ENCODE measurements at places on chromosomes 6 and 20. TPM values are rescaled to one million over a fixed set of nuclear protein-coding genes. Genes with fewer than 3 reads are reported as not detected.

GRCh38 chr20:25622049-25622448 lies 1.8 kb downstream of the NANP start:
- DNase-seq, result no peak

GRCh38 chr6:34227761-34228421 lies 8.8 kb upstream of the HMGA1 start:
- no peak for DNase-seq

DNA sequence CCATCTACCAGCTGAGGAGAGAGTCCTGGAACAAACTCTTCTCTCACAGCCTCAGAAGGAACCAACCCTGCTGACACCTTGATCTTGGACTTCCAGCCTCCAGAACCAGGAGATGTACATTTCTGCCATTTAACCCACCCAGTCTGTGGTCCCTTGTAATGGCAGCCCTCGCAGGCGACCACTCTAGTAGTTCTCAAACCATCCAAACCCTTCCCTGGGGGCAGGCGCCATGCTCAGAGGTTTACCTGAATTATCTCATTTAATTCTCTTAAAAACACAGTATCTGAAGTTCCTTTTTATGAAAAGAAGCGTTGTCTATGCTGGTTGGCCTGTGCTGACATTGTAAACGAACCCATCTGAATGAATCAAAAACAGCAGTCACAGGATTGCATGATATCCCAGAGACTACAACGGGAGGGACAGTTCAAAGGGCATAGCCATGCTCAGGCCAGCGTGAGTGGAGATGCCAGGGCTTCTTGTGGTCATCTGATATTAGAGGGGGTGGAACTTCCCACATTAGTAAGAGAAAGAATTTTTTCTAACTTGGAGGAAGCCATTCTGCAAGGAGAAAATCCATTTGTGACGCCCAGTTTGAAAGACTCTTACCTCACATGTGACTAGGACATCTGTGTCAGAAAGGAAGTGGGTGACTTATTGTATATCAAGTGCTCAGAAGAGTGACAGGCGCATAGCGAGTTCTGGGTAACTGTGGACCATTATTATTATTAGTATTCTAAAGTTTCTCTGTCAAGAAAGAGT lies 17.2 kb upstream of the TAGAP start:
- no peak for DNase-seq

- no peak for DNase-seq
These were observed 114.7 kb upstream of the BACH2 start for GRCh38 chr6:90411292-90411781.

GRCh38 chr6:166423781-166424180 lies 41.0 kb upstream of the MPC1 start:
- no peak for DNase-seq

- DNase-seq, result no peak
These were observed 65.5 kb upstream of the BHLHE23 start for GRCh38 chr20:63072231-63072791.

DNA sequence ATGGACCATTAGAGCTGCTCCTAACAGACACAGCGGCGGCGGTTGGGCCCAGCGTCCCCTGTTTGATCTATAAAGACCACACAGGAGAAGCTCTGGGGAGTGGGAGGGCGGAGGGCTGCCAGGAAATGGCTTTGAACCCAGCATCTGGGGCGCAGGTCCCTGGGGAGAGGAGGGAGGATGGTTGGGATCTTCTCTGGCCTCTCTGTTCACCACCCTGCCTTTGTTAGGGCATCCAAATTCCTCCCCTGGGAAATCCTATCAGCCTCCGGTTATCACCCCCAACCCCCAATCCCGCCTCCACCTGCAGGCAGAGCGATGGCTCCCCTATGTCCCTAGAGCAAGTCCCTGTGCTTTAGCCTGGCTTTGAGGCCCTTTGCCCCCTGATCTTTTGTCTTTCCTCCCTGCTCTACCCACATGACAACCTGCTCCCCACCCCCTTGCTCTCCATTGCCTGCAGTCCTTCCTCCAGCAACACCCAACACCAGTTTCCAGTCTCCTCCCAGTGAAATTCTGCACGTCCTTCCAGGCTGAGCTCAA lies 7.1 kb downstream of the XKR7 start:
- DNase-seq, result no peak

GRCh38 chr6:41162687-41163418 lies at the start of gene TREM2:
TSS of gene TREM2 (minus strand) at chr6:41163116. CDS start at chr6:41163082, 34 bp downstream.
- peak; percentile 78 for DNase-seq

DNA sequence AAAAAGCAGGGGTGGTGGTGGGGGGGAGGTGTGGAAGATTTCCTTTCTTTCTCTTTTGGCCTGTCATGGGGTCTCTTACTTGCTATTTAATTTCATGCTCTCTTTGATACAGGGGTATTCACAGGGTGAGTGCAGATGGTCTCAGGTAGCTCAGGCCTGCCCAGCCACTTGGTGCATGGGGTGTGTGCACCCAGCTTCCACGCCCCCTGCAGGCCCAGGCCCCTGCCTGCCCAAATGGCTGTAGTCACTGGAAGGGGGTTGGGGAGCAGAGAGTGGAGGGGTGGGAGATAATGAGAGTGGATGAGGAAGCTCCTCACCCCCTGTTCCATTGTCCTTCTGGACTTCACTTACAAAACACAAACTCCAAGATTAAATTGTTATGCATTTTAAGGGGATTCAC lies 133.6 kb upstream of the SGK1 start:
- DNase-seq, result no peak

GRCh38 chr6:116106146-116106545 lies 5.5 kb downstream of the NT5DC1 start:
- DNase-seq, result no peak

The SPDEF gene
- not detected for total RNA-seq

The ZBP1 gene
- 0.33 TPM for total RNA-seq

Measured in esophagus muscularis mucosa (tissue), 4 donors.